Activated CD4-positive, CD25-positive, alpha-beta regulatory T cell treated with anti-CD3 and anti-CD28 coated beads, Interleukin-2, amount 50 U/mL, for 72 hours (primary cell): ENCODE measurements at places on chromosomes 3 and 15.

- DNase-seq: no peak
These were observed 5.8 kb downstream of the HYAL2 start for GRCh38 chr3:50316657-50317242.

DNA sequence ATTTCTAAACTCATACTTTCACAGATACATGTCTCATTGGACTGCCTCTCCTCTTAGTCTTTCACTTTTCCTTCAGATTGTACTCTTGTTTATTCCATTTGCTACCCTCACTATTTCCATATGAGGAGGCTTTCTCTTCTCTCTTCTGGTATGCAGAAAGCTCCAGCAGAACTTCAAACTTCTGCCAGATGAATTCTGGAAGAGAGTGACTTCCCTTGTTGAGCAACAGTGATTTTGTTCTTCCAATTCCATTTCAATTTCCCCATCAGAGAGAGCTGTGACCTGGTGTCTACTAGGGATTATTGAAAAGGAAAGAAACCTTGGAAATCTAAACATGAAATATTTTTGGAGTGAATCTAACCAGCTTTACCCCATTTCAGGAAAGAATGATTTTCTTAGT lies 523.2 kb upstream of the ZNF717 start:
- no peak for DNase-seq

GRCh38 chr15:72168808-72169190 lies 28.8 kb downstream of the GRAMD2A start:
- DNase-seq: no peak

DNA sequence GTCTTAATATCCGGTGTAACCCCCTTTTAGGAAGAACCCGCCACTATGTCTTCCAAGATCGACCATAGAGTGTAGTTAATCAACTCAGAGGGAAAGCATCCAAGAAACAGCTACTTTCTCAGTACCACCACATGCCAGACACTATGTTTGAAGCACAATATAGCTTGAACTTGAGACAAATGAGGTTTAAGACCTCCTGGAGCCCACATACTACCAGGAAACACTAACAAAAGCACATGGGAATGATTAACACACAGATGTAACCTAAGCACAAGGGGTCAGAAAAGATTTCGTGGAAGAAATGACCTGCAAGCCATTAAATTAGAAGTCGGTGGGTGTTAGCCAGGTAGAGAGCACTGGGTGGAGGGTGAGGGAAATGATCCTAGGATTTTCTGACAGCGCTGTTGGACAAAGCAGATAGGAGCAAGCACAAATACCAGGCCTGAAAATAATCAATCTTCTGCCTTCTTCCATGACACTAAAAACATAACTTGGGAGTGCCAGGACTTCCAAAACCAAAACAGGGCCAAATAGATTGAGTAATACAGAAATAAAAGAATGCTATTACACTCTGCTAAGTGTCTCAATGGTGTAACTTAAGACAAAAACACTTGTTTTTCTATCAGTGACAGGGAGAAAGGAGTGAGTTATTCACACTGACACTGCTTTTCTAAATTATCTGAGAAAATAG lies 213.7 kb downstream of the FOXP1 start:
- no peak for DNase-seq

DNA sequence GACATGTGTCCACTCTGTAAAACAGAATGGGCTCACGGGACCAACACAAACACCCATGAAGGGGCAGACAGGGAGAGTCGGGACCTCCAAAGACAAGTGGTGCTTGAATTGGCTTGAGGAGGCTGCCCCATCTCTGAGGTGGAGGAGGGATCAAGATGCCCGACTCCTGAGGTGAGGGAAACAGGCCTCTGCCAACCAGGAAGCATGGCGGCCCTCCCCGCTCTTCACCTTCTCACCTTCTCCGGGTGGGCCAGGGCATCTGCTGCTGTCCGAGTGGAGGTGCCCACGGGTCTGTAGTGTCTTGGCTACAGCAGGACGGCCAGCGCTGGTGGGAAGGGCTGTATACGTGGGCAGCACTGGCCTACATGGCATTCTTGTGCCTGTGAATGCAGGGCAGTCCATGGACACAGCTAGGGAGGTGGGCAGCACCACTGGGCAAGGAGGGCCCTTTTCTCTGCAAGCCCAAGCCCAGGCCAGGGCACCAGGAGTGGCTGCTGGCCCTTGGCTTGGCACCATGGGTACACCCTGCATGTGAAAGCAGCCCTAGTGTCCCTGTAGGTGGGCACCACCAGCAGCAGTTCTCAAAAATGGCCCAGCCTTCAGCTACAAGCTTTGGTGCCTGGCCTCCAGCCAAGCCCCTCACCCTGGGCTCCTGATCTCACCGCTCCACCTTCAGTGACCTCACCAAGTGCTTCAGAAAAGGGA lies 79.4 kb downstream of the SNRK start:
- no peak for DNase-seq

DNA sequence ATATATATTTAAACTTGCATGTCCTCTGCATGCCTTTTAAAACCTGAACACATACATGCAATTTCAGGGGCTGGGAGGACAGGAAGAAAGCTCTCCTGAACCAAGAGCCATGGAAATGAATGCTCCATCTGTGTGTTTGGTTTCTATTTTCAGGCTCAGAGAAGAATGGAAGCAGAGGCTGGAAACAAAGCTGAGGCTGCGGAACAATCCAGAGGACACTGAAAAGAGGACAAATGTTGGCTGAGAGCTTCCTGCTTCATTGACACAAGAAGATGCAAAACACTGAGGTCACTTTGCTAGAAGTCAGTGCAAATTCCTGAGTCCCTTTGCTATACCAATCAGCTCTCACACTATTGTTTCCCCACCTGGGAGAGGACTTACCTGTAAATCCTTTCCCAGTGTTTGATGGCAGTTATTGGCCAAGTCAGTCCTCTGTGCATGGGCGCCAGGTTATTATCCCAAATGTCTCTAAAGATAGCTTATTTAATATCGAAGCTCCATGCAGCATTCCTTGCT lies 12.7 kb downstream of the FAM240A start:
- no peak for DNase-seq

- DNase-seq: no peak
These were observed 119.3 kb downstream of the KCNMB2 start for GRCh38 chr3:178655488-178655887.

GRCh38 chr3:71525391-71525790 lies 58.1 kb downstream of the FOXP1 start:
- DNase-seq: no peak

DNA sequence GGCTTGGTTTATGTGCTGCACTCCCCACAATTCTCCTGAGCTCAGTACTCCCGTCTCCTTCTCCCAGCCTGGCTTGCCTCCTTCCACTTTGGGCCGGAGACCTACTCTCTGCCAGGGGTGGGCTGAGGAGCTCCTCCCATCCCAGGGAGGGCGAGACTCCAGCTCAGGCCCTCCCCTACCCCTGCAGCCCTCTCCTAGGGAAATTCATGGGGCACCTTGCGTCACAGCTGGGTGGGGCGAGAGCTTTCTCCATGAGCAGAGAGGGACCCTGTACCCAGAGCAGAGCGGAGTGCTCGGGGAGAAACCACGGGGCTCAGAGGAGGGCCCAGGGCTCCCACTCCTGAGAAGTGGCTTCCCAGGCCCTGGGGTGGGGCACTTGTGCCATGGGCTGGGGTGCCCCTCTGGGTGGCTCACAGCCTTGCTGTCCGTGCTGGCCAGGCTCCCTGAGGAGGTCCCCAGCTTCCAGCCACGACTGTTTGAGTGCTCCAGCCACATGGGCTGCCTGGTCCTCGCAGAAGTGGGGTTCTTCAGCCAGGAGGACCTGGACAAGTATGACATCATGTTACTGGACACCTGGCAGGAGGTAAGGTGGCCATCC lies 13.3 kb downstream of the VILL start:
- DNase-seq: no peak

- no peak for DNase-seq
These were observed 45.1 kb downstream of the MUC4 start for GRCh38 chr3:195766671-195767070.

DNA sequence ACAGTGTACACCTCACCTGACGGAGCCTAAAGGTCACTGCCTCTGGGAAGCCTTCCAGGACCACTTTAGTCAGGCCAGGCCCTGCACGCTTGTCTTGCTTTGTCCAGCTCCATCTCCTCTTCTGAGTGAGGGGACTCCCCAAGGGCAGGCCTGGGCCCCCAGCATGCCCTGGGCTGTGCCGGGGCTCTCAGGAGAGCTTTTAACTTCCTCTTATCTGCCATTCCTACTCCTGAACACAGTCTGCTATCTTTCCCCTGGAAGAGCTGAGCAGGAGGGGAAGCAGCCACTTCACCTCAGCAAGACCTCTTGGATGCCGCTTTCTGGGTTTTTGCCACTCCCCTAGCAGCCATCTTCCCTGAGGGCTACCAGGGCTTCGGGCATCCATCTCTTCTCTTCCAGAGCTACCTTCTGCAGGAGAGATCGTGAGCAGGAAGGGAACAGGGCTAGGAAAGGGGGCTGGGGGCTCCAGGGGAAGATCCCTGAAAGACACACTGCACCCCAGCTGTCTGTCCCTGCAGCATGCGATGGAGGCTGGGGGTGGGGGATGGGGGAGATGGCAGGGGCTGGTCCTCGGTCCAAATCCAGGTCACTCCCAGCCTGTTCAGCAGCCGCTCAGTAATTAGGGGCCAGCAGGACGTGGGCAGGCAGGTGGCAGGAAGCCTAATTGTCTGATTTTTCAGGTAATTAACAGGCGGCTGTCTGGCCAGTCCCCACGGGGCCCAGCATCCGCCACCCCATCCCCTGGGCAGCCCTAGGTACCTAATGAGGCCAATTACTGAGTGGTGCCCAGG lies 19.9 kb upstream of the RPL29 start:
- no peak for DNase-seq

GRCh38 chr3:132145833-132146232 lies 111.0 kb upstream of the CPNE4 start:
- no peak for DNase-seq

GRCh38 chr3:188646592-188646991 lies 492.6 kb downstream of the LPP start:
- no peak for DNase-seq

DNA sequence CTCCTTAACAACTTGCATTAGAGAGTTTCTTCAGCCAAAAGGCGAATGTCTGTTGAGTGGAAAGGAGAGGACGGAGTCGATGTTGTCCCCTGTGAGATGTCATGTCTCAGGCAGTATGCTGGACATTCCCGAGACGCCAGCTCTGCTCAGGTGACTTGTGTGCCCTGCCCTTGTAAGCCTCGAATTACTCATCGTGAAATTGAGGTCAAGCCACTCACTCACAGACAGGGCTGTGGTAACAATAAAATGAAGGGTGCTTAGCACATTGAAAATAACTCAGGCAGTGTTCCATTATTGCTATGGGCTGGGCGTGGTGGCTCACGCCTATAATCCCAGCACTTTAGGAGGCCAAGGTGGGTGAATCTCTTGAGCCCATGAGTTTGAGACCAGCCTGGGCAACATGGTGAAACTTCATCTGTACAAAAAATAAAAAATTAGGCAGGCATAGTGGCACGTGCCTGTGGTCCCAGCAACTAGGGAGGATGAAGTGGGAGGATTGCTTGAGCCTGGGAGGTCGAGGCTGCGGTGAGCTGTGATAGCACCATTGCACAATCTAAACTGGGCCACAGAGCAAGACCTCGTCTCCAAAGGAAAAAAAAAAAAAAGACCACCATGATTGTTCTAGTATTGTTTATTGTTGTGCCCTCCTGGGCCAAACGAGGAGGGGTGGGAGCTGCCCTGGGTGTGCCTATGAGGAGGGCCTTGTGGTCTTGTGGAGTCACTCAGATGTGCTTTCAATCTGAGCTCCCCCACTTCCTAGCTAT lies 214.4 kb downstream of the THSD4 start:
- DNase-seq: no peak

DNA sequence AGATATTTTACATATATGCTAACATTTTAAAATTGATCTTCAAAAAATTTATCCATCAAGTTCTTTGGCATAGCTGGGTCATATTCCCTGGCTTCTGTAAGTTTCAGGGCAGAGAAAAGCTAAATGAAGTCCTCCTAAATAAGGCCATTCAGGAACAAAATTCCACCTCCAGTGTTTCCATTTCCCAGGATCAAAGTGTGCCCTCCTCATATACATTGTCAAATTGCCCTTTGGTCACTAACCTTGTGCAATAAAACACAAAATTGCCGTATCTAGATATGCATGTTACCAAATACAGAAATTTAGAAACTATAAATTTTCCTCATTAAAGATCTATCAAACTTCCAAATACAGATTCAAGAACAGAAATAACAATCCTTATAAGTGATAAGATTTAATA lies 10.6 kb downstream of the CEP152 start:
- no peak for DNase-seq

DNA sequence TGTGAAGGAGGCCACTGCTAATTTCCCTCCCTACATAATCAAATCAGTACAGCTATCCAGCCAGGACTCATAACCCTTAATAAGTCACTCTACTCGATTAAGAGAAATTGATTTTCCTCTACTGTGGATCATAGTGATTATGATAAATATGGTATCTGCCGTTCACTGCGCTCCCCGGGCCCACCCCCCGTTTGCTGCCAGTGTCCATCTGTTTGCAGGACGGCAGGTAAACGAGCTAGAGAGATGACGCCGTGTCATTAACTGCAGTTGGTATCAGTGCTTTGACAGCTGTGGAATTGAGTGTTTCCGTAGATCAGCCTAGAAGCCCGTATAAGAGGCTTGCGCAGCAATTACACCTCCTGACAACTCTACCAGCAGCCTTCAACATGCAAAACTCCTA lies 94.9 kb downstream of the ROBO2 start:
- no peak for DNase-seq

DNA sequence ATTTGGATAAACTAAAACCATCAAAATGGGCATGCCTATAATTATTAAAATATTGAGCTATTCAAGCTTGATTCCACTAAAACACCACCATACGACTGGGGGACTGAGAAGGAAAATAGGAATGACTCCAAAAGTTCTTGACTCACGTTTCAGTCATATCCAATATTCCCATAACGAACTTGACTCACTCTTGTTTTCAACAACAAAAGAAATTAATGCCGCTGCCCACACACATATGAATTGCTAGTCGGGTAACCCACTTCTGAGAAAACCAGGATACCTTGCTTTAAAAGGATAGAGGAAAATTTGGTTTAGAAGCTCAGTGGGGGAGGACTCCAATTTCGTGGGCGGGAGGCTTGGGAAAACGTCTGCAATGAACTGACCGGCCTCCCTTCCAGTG lies 5.2 kb downstream of the HTR3C start:
- no peak for DNase-seq

DNA sequence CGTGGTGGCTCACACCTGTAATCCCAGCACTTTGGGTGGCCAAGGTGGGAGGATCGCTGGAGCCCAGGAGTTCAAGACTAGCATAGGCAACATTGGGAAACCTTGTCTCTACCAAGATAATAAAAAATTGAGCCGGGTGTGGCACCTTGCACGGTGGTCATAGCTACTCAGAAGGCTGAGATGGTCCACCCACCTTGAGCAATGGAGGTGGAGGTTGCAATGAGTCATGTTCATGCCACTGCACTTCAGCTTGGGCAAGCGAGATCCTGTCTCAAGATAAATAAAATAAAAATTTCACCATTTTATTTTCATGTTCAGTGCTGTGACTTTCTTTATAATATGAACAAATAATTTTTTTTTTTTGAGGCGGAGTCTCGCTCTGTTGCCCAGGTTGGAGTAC lies 12.5 kb downstream of the MAPK6 start:
- no peak for DNase-seq

DNA sequence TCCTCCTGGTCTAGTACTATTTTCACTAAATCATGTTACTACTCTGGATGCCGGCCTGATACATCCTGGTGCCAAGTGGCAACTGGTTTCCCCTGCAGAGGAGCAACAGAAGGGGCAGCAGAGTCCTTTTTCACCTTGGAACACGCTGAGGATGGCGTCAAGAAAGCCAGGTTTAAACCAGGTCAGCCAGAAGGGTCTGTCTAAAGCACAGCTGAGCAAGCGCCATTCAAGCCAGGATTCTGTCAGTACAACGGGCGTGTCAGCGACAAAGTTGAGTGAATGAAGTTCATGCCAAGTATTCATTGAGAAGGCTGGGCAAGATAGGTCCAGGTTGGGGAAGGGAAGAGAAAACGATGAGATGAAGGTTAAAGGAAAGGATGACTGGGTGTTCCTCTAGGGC lies 88.2 kb downstream of the FBN1 start:
- no peak for DNase-seq
